H7 (cell line): ENCODE measurements at places on chromosomes 3 and 15. TPM values are rescaled to one million over a fixed set of nuclear protein-coding genes. Genes with fewer than 3 reads are reported as not detected.

GRCh38 chr3:47416041-47416440 lies 35.2 kb downstream of the PTPN23 start:
- DNase-seq = peak; percentile 87

The SNRK gene
- 9.7 and 15.9 TPM in 2 replicates for total RNA-seq

The ZBED2 gene
- total RNA-seq = not detected in 2 replicates

The SHC4 gene
- total RNA-seq = 0.03 and 1.1 TPM in 2 replicates

The CCR5 gene
- not detected in 2 replicates for total RNA-seq

The GOLGA6B gene
- 0.59 and 2.5 TPM in 2 replicates for total RNA-seq

DNA sequence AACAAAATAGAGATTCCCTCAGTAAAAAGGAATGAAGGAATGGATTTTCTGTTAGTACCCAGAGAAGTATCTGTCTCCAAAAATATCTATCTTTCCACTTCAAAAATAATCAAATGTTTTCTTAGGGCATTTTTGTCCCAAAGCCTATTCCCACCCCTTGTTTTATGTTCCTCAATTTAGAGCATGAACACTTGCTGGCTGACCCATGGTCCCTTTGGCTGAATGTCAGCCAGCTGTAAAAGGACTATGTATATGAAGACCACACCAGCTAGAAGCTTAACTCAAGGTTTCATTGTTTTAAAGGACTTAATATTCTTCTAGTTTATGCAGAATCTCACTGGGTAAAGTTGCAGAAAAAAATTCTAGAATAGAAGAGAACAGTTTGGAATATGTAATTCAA lies 931.2 kb downstream of the MCTP2 start:
- DNase-seq = no peak

The RHCG gene
- total RNA-seq = 0.67 TPM in 1 of 2 replicates, not detected in the other

DNA sequence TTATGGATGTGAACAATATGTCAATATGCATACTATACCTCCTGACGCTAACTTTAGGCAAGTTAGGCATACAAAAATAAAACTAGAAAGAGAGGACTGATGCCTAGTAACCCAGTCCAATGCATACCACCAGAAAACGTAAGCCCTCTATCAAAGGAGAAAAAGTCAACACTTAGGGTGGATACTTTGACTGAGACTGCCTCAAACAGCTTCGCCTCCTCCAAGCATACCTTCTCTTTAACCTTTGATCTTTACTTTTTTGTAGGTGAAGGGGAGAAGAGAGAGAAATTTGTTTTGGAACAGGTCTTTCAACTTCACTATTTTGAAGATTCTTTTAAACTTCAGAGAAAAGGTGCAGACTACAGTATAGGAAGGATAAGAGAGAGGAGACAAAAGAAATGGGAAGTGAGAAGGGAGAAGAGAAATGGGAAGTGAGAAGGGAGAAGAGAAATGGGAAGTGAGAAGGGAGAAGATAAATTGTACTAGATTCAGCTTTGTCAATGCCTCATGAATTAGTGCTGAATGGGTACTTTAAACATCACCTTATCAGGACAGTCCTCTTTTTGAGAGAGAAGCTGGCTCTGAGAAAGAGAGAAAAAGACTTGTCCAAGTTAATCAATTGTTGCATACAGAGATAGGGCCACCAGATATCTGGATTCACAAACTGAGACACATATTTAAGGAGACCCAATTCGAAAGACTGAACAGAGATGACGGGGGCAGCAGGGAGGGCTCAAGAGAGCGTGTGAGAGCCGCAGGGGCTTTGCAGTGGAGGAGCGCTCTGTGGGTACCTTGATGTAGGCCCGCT lies 1.0 kb downstream of the P3H2 start:
- DNase-seq = peak; percentile 28

The TM4SF4 gene
- total RNA-seq = not detected in 2 replicates

- no peak for DNase-seq
Observed at GRCh38 chr15:47301481-47301880, 415.8 kb upstream of the SEMA6D start.

The GPR27 gene
- 10.1 and 11.6 TPM in 2 replicates for total RNA-seq

DNA sequence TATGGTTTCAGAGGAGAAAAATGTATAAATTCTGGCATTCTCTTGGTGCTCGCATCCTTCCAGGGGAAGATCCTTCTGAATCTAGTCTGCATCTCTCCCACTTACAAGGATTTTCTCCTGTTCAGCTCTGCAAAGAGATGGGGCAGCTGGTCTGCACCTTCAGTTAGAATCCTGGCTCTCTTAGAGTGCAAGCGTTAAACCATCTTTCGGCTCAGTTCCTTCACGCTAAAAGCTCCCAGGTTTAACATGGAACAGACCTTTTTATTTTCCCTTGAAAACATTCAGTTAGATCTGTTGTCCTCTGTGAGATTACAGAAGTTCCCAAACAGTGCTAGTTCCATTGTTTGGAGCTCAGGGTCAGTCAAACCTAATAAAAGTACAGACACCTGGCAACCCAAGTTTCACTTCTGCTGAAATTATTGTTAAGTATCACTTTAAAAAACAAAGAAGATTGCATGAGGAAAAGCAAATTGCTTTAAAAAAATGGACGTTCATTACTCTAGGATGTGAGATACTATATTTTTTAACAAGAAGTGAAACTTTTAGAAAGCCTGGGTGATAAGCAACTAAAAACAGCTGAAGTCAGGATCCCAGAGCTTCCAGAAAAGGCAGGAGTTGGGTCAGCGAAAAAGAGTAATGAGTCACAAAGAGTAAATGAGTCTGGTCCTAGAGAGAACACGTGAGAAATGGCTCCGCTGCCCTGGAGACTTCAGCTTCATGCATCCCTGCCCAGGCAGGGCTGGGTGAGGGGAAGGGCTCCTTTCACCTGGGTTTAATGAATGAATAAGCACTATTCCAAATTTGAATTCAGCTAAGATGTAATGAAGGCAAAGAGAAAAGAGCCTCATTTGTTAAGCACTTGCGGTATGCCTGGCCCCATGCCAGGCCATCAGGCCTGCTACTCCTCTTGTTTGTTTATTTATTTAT lies 63.3 kb downstream of the ABTB1 start:
- no peak for DNase-seq

The SLC2A2 gene
- not detected in 2 replicates for total RNA-seq

GRCh38 chr3:31218082-31218481 lies 314.6 kb upstream of the STT3B start:
- no peak for DNase-seq

DNA sequence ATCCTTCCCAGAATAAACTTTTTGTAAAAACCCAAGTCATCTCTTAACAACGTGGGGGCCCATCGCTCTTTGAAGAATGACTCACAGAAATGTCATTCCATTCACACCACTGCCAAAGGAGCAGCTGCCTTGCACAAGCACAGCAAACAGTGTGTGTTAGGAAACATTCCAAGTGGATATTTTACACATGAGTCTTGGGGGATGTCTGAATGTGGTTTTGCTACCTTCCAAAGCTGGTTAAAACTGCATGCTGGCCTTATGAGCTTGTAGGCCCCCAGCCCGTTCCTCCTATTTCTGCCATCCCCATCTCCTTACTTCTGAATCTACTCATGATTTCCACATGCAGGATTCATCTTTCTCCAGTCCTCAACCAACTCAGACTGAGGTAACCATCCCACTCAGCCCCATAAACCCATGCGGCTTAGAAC lies 130.8 kb downstream of the CPNE4 start:
- no peak for DNase-seq

GRCh38 chr15:77180757-77181156 lies 109.8 kb upstream of the TSPAN3 start:
- DNase-seq = no peak

The DUOXA1 gene
- 0.07 TPM in 1 of 2 replicates, not detected in the other for total RNA-seq
